ENCODE measurements at places on chromosomes 12 and 14. TPM values are rescaled to one million over a fixed set of nuclear protein-coding genes. Genes with fewer than 3 reads are reported as not detected.

Gene NOVA1
- 12.0 TPM for polyA plus RNA-seq

Gene KRT78
- not detected for polyA plus RNA-seq

Gene DRAM1
- polyA plus RNA-seq = 4.9 TPM

Gene HIGD1C
- 0.69 TPM for polyA plus RNA-seq

Gene TPH2
- not detected for polyA plus RNA-seq

Gene PGF
- polyA plus RNA-seq = not detected

Gene CAND1
- 125 TPM for polyA plus RNA-seq

Gene PZP
- polyA plus RNA-seq = 0.39 TPM

Gene KCNC2
- polyA plus RNA-seq = 0.45 TPM

Gene NGB
- polyA plus RNA-seq = not detected

Gene KCNK13
- polyA plus RNA-seq = 0.21 TPM

All from muscle of arm (tissue), 14 donors.